Activated CD4-positive, CD25-positive, alpha-beta regulatory T cell treated with anti-CD3 and anti-CD28 coated beads, Interleukin-2, amount 50 U/mL, for 16 hours (primary cell): ENCODE measurements at places on chromosomes 2 and 18.

DNA sequence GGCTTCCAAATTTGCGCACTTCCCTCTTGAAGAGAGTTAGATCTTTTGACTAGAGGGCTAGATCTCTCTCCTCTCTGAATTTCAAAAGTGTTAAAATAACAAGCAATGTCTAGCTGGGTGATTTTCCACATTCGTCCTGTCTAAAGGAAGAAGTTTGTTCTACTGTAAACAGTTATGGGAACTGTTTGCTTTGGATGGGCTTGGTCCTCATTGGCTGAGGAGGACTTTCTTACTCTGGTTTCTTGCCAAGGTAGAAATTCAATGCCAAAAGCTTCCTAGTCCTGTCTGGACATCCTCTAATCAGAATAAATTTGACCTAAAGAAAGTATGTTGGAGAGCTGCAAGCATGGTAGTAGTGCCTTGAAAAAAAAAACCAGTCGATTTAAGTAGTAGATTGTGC lies 47.4 kb upstream of the RAPH1 start:
- no peak for DNase-seq

GRCh38 chr2:222283634-222284033 lies 15.2 kb downstream of the PAX3 start:
- no peak for DNase-seq

DNA sequence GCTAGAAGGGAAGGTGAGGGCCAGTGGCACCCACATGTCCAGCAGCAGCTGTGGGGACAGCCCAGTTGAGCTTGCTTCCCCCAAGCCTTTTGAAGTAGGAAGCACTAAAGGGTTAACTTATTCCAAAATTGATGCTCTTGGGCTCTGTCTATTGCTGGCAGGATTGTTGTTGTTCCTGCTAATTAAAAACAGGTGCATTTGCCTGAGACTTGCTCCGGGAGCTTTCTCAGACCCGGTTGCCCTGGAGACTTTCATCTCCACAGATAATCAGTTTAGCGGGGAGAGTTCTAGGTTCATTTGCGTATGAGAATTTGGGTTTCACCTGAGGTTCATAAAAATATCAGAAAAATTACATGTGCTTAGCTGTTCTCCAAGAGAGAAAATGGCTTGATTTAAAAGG lies 277.3 kb downstream of the LRATD1 start:
- no peak for DNase-seq

DNA sequence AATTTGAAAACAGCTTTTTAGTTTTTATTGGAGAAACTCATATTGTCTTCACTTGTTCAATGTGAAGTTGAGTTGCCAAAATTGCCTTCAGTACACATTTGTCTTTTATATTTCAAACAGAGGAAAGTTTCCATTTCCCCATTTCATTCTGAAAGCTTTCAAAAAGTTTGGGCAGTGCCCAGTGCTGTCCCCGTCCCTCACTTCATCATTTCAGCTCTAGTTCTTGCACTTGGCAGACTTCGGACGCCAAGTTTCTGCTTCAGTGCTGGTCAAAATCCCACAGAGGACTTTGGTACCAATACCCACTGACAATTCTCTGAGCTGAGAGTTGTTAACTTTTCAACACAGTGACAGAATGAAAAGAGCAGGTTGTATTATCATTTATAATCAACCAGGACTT lies 43.4 kb upstream of the AQP4 start:
- DNase-seq: no peak

DNA sequence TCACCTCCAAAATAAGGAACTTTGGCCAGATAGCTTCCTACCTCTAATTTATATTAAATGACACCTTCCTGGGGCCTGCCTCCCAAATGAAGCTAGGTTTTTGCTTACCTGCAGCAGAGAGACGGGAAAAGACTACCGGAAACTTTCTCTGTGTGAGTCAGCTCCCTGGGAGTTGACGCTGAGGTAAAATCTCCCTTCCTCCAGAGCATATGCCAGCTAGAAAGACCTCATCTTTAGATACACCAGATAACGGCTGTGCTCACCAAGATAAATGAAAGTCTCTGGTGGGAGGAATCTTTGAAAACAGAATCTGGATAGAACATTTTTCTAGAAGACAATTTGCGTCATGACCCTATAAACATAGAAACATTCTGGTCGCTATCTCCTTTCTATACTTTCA lies 99.7 kb upstream of the RFX8 start:
- DNase-seq: no peak

DNA sequence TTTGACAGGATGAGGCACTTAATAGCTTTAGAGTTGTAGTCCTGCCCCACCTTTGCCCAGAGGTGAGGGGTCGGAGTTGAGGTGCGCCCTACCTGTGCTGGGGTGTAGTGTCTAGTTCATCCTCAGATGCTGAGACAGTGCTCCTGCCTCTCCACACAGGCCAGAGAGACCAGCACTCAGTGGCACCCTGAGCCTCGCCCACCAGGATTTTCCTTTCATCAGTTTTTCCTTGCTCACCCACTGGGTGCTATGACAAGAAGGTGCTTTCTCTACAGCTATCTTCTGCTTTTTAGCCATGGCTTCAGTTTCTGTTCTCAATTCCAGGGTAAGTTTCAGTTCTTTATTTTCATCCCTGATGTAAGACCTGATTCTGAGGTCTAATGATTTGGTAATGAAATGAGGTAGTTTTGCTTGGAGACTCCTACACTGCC lies 16.8 kb upstream of the TMEM131 start:
- no peak for DNase-seq

GRCh38 chr18:12308386-12309100 lies 502 bp downstream of the TUBB6 start:
- no peak for DNase-seq

DNA sequence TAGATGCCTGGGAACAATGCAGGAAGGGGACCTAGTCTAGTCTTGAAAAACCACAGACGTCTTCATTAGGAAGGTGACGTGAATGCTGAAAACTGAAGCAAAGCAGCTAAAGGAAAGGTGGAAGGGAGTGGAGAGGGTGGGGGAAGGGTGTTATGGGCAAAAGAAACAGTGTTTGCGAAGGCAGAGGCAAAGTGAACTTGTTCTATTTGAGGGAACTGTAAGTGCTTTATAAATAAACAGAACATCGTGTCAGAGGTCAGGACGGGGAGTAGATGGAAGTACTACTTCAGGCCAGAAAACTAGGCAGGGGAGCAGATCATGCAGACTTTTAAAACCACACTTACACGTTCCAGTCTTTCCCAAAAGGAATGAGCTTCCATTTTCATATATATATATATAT lies 57.8 kb downstream of the FASTKD2 start:
- no peak for DNase-seq

DNA sequence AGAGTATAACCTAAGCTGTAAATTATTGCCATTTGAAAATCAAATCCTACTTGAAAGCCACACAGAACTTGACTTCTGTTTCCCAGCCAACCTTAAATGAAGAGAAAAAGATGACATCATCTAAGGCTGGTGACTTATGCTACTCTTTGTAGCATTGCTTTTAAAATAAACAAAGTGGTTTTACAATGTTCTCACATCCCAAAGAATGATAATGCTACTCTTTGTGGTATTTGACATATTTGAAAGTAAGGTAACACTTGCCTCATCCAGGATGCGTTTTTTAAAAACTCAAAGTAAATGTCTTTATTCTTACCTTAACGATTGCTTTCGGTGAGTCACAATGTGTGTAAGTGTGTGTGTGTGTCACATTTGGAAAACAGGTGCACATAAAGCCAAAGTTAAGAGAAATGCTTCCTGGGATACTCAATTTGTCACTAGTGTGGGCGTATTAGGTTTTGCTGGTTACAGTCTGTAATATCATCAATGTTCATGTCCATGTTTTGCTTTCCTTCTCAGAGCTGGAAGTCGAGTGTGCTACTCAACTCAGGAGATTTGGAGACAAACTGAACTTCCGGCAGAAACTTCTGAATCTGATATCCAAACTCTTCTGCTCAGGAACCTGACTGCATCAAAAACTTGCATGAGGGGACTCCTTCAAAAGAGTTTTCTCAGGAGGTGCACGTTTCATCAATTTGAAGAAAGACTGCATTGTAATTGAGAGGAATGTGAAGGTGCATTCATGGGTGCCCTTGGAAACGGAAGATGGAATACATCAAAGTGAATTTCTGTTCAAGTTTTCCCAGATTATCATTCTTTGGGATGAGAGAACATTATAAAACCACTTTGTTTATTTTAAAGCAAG lies 2.6 kb downstream of the PMAIP1 start:
- no peak for DNase-seq

GRCh38 chr2:80525152-80525551 lies 220.6 kb upstream of the LRRTM1 start:
- no peak for DNase-seq

GRCh38 chr2:15582710-15583357 lies 8.8 kb upstream of the DDX1 start:
- no peak for DNase-seq

GRCh38 chr2:71243634-71244301 lies 16.9 kb upstream of the PAIP2B start:
- DNase-seq: no peak

- DNase-seq: no peak
Observed at GRCh38 chr2:71928734-71929481, 218.8 kb downstream of the CYP26B1 start.

DNA sequence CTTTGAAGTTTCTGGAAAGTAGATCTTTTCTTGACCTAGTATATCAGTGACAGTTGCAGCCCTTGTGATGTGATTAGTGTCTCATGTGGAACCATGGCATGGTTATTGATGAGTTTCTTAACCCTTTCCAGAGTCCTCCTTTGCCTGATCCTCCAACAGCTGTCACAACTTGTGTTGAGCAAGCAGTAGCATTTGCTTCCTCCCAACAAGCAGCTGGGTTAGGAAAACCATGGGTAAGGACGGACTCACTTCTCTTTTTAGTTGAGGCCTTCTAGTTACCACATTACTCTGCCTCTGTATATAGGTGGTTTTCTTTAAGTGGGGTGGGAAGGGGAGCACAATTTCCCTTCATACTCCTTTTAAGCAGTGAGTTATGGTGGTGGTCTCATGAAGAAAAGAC lies 96.3 kb downstream of the XRCC5 start:
- no peak for DNase-seq

GRCh38 chr2:226862623-226863022 lies 26.8 kb downstream of the RHBDD1 start:
- no peak for DNase-seq

DNA sequence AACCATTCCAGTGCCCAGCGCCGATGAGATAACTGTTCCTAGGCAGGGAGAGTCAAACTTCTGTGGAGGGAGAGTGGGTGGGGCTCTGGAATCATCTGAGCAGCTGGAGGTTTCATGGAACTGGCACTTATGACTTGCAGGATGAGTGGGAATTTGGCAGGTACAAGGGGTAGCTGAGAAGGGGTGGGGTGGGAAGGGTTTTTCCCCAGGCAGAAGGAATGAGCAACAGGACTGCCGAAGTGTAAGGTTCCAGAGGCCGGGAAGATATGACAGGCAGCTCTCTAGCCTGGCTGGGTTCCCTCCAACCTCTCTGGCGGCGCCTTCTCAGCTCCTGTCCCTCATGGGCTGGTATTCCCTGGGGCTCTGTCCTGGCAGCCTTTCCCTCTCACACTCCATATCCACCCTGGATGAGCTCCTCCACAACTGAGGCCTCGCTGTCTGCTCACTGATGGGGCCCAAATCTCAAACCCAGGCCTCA lies 2.5 kb upstream of the TET3 start:
- no peak for DNase-seq

- no peak for DNase-seq
Observed at GRCh38 chr2:46194856-46195255, 102.4 kb upstream of the EPAS1 start.

DNA sequence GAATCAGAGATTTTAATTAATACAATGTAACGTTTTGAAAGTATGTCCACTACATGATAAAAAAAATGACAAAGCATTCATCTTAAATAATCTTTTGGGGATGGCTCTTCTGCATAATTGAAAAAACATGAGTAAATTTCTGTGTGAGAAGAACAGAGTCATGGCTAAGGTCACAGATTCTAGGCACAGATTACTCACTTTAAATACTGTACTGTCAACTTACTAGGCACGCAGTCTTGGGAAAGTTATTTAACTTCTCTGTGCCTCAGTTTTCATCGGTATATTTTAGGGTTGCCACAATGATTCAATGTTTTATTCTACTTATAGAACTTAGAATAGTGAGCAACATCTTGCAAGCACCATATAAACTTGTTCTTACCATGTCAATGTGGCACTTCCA lies 49.2 kb downstream of the TMEFF2 start:
- no peak for DNase-seq

GRCh38 chr18:36311026-36311570 lies 13.6 kb downstream of the FHOD3 start:
- DNase-seq: no peak

DNA sequence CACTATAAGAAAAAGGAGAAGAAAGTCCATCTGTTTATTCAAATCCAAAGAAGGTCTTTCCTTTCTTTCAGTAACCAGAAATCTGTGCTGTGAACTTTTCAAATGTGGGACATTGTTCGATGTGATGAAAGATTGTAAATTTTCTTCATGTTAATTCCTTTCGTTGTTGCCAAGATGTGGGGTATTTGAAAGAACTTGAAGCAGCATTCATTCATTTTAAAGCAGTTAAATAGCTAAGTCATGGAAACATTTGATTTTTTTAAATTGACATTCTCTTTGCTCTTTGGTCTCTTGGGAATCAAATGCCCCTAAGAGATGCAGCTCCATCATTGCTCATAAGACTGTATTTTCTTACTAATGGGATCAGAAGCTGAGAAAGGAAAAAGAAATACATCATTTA lies 93.7 kb upstream of the EHBP1 start:
- DNase-seq: no peak

DNA sequence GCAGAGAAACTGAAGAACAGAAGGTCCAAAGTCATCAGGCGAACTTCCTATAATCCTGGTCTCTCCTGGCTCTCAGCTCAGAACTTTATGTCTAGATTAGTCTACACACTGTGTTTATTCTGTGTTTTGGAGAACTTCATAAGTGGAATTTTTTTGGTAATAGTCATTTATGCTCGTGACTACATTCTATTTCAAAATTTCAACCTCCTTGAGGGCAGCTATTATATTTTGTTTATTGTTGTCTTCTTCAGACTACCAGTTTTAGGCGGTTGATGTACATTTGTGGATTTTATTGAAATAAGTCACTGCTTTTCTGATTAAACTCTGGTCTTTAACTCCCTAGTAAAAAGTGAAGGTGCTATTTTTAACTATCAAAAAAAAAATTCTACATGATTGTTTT lies 816.6 kb downstream of the SATB2 start:
- DNase-seq: no peak

GRCh38 chr2:148533004-148533403 lies 111.5 kb upstream of the EPC2 start:
- DNase-seq: no peak

- peak; percentile 48 for DNase-seq
Observed at GRCh38 chr2:43218702-43219382, 7.6 kb downstream of the ZFP36L2 start.

DNA sequence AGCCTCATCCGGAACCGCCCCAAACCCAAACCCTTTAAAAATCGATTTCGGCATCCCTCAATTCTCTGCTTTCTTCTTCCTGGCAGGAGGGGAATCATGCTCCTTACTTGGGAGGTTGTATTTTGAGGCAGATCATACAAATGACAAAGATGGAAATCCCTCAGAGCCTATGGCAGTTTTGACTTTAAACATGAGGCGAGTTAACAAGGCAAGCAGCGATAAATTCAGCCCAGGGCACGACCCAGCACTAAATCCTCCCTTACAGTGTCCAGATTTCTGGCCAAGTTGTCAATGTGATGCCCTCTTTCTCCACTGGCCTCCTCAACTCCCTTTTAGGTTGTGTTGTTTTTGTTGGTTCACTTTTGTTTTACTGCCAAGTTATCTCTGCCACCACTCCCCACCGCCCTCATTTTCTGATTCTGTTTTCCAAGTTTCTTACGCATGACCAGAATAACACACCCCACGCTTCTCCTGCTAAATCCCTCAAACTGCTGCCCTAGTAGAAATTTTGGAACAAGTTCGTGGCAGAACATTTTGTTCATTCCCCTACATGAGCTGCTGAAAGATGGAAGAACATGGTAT lies 68.3 kb downstream of the CTAGE1 start:
- DNase-seq: no peak

GRCh38 chr2:41719756-41720155 lies 328.1 kb upstream of the PKDCC start:
- DNase-seq: no peak
